ENCODE measurements at places on chromosomes 3 and 15.

DNA sequence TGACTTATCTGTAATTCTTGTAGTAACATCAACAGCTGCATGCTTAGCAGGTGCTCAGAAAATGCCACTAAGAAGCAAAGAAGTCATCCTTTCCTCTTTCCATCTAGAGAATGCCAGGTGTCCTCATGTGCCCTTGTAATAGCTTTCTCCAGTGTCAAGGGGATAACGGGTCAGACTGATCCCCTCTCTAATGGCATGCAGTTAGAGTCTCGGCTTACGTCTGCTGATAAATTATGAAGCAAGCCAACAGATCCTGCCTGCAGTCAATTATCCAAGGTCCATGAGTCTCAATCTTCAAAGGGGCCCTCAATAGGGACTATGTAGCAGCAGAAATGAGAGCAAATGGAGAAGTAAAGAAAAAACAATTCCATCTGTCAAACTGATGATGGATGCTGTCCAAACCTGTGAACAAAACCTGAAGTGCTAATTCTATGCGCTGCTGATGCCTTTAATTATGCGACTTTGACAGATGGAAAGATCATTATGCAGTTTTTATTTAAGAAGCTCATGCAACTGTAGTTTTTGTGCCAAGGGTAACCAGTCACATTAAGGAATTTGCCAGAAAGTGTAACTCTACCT is 162.8 kb upstream of the PEX5L start:
- no peak for DNase-seq

- DNase-seq = no peak
These were observed 892 bp downstream of the CD200R1L start for GRCh38 chr3:112845772-112846171.

DNA sequence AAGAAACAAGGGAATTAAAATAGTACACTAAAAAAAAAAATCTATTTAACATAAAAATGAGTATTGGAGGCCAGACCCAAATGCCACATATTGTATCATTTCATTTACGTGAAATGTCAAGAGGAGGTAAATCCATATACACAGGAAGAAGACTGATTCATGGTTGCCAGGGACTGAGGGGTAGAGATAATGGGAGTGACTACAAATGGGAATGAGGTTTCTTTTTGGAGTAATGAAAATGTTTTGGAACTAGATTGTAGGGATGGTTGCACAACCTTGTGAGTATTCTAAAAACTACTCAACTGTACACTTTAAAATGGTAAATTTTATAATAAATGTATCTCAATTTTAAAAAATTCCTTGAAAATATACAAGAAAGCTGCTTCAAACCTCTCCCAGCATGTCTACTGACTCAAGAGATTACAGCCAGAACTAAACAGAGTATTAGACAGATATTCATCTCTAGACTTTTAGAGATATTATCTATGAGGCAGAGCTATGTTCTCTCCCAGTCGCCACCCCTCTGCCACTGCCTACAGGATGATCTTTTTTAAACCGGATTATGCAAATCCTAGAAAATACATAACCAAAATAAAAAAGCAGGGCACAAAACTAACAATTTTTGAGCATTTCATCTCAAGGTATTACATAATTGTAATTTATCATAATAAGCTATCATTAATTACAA is 6.2 kb downstream of the HLTF start:
- no peak for DNase-seq

GRCh38 chr3:122934251-122934650 is 93.3 kb downstream of the SEMA5B start:
- no peak for DNase-seq

- DNase-seq = no peak
These were observed 257.6 kb upstream of the ZPLD1 start for GRCh38 chr3:102177075-102177755.

DNA sequence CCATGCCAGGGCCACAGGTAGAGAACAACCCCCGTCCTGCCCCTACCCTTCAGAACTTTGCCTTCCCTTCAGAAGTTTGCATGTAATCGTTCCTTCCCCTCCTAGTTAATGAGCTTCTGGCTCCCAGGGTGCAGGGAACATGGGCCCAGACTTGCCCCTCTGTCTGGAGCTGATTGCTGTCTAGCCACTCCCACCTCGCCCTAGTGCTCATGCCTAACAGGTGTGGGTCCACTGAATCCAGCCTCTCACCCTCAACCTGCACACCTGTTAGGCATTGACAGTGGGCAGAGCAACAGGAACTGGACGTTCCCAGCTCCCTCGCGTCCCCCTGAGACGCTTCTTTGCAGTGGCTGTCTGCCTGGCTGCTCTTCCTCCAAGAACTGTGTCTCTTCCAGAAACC is 40.3 kb downstream of the WNT5A start:
- no peak for DNase-seq

DNA sequence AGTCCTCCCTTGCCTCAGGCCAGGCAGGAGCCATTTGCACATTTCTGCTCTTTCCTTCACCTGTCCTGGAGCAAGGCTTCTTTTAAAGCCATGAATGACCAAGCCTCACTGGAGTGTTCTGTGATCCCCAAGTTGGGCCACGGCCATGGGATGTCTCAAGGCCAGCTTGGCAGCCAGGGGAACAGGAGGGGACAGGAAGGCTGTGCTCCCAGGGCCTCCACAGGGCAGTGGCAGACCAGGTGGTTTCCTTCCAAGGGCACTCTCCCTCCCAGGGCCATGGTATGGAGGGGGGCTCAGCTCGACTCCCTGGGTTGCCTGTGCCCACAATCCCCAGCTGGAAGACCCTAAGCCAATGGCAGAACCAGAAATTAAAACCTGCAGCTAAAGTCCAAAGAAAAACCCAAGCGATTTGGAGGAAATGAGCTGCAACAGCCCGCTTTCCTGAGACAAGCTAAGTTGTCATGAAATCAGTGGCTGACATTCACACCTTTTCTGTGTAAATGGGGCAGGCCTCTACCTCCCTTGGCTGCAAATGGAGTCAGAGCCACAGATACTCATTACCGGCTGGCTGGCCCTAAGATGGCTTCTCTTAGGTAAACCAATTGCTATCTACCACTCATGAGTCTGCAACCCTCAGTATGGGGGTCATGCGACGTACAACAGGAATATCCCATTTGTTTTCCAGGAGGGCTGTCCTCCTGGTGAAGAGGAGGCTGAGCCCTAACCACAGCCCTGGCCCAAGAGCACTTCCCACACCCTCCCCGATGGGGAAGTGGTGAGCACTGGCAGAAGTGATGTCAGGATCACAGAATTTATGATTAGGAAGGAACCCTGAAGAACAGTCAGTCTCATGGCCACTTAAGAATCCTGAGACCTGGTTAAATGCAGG is 83.3 kb downstream of the SNRK start:
- no peak for DNase-seq
